ENCODE measurements at places on chromosomes 16 and 17.
A peak's percentile ranks its signal among the peaks of the same experiment; 100 is the strongest.

DNA sequence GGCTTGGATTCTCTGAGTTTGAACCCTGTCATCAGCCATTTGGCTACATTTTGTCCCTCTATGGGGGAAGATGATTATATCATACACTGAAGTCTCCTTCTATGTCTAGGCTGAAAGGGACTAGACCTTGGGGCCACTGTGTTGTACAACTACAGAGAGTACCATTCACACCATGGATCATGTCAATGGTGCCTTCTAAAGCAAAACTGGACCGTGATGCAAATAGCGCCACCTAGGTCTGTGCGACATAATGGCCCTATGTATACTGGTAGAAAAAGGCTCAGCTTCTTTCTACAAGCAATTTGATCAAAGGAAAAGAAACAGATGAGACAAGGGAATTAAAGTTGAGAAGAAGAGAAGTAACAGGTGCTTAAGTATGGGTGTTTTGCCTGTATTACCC, 100.7 kb downstream of the LYRM1 start:
- peak; percentile 30 for DNase-seq

- DNase-seq = no peak
These were observed 9.6 kb downstream of the CARHSP1 start for GRCh38 chr16:8858994-8859912.

GRCh38 chr16:58235663-58236062, 37.8 kb upstream of the CSNK2A2 start:
- DNase-seq = no peak

- DNase-seq = no peak
These were observed 6.1 kb upstream of the LHX1 start for GRCh38 chr17:36931096-36931696.

GRCh38 chr17:78960928-78961327, 18.8 kb downstream of the LGALS3BP start:
- no peak for DNase-seq

DNA sequence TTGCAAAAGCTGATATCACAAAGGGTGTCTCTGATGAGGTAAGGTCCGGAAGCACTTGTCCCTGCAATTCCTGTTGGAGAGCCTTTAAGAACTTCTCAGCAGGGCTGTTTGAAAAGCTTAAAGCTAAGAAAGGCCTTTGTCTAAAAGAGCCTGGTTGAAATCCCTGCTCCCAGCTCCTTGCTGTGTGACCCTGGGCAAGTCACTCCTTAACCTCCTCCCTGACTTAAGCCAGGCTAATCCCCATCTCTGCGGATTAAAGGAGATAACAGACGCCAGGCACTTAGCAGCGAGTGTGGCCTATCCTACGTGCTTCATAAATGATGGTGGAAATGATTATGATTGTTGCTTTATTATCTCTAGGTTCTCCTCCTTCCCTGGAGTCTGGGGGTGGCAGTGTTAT, 368.0 kb upstream of the RBFOX1 start:
- DNase-seq = no peak

DNA sequence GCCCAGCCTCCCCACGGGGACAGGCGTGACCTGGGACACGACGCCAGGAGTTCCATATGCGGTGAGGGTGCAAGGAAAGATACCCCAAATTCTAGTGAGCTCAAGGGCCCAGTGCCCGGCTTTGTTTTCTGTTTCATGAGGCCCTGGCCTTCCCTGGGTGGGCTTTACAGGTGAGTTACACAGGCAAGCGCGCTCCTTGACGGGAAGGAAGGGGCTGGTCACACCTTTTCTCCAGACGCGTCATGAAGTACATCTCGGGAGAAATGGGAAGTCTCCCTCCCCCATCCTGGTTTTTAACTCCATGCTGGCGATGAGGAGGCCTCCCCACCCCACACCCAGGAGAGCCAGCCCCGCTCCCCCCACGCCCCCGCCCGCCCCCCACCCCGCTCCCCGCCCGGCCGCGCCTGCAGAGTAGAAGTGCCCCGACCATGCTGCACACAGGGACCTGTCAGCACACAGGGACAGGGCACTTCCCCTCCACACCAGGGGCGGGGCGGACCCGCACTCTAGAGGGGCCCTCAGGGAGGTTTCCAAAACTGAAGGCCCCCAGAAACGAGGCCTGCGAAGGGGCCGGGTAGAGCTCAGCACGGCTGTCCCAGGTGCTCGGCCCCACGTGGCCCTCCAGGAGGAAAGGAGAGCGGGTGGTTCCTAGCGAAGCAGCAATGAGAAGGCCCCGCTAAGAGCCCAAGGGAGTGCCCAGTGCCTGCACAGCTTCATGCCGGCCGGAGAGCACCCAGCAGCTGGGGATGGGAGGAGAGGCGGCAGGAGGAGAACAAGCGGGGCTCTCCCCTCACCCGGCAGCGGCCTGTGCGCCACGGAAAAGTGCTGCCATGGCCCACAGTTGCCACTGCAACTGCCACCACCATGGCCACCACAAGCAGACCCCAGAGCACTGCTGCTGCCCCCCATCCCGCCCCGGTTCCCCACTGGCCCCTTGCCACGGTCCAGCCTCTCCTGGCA, 7.7 kb downstream of the CYB561 start:
- no peak for DNase-seq

DNA sequence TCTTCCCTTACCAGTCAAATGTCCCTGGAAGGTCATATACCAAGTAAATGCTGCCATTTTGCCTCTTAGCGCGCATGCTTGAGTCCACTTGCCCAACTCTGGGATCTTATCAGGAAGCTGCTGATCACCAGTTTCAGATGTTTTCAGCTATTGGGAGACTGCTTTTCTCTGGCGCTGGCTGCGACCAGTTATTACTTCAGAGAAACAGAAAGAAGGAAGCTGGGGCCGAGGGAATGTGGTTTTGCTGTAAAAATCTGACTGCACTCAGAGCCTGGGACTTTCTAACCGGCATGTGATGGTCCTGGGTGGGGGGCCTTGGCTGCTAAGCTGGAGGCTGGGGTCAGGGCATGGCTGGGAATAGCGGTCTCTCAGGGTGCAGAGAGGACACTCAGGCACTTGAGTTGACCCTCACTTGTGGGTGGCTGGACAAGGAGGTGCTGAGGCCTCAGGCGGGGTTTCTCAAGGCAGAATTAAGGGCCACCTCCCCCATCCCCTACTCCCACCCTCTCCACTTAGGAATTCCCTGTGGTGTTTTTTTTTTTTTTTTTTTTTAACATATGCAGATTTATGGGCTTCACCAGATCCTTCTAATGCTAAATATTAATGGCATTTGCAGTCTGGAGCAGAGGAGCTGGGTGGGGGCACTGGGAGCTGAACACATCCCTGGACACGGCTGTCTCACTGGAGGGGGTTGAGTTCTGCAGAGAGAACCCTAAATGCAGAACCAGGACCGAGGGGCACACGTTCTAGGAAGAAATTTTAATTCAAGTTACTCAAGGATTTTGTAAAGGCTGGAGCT, 145.8 kb downstream of the CYLD start:
- no peak for DNase-seq

- no peak for DNase-seq
These were observed 256.7 kb downstream of the CBLN1 start for GRCh38 chr16:49024896-49025295.

GRCh38 chr16:57985204-57986181, 14.6 kb upstream of the CNGB1 start:
- no peak for DNase-seq

GRCh38 chr16:84284154-84284722, 10.4 kb upstream of the WFDC1 start:
- no peak for DNase-seq

DNA sequence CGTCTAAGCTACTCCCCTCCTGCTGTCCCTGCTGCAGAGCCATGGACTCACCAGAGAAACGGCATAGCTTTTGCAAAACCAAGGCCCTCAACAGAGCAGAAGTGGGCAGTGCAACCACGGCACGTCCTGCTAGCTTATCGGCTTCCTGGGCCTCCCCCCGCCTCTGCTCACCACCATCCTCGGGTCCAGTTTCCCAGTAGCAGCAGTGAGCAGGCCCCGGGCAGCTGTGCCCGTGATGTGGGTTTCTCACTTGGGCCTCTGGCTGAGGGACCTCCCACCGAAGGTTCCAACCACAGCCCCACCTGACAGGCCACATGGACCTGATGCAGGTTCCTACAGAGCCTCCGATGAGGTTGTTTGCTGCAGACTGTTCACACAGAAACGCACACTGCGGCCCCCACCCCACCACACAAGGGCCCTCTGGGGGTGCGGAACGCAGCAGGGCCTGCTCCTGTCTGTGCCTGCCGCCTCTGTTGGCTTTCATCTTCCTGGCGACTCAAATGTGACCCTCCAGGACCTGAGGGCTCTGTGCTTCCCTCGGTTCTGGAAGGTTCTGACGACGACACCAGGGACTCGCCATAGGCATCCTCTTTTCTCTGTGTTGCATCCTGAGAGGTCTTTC, 24.8 kb downstream of the PDIA2 start:
- no peak for DNase-seq

- no peak for DNase-seq
These were observed 137.6 kb downstream of the RBFOX3 start for GRCh38 chr17:79473111-79473875.

- peak; percentile 31 for DNase-seq
These were observed 62.5 kb downstream of the XPO6 start for GRCh38 chr16:28149011-28149888.

GRCh38 chr17:66300956-66301355, 1.5 kb upstream of the PRKCA start:
- no peak for DNase-seq

DNA sequence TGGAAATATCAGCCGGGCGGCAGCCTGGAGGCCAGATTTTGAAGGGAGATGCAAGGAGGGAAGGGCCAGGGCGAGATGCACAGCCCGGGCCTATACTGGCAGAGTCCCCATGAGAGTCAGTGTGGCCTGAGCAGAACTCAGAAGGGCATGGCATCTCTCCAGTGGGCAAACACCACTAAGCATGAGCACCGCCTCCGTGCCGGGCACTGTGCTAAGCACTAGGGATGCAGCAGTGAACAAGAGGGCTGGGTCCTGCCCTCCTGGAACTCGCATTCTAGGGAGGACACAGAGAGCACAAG, 33.5 kb downstream of the TK2 start:
- no peak for DNase-seq

- DNase-seq = peak; percentile 39
These were observed 471.6 kb downstream of the SOX9 start for GRCh38 chr17:72592242-72592966.

DNA sequence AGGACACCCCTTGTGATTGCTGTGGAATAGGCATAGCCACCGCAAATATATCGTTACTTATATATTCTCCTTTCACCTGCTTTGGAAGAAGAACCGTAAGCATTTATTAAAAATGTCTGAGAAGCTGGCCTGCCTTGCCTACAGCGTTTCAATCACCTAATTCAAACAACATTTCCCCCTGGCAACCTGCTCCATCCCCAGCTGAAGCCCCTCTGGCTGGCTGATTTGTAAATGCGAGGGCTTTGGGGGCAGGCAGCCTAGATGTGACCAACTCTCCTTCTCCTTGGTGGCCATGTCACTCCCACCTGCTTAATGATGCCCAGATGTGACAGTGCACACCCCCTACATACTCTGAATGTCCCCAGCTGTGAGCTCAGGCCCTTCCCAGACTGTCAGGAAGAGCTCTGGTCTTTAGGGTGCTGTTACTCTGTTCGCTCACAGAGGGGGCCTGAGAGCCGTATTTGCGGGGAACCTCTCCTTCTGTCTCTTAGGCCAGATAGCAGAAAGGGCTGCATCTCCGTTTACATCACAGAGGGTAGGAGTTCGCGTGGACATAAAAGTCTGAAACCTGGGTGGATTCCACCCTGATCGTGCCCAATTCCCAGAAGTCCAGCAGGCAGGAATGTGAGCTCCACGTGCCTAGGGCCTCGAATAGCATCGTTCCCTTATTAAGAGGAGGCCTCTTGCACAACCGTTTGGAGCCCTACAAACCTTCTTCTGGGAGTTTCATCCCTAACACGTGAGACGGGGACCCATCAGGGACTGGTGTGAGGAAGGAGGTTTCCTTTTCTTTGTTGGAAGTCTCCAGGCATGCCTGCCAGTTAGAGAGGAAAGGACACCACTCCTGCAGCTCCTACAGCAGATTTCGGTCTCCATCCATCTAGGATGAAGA, 2.4 kb upstream of the SDK2 start:
- DNase-seq = no peak

DNA sequence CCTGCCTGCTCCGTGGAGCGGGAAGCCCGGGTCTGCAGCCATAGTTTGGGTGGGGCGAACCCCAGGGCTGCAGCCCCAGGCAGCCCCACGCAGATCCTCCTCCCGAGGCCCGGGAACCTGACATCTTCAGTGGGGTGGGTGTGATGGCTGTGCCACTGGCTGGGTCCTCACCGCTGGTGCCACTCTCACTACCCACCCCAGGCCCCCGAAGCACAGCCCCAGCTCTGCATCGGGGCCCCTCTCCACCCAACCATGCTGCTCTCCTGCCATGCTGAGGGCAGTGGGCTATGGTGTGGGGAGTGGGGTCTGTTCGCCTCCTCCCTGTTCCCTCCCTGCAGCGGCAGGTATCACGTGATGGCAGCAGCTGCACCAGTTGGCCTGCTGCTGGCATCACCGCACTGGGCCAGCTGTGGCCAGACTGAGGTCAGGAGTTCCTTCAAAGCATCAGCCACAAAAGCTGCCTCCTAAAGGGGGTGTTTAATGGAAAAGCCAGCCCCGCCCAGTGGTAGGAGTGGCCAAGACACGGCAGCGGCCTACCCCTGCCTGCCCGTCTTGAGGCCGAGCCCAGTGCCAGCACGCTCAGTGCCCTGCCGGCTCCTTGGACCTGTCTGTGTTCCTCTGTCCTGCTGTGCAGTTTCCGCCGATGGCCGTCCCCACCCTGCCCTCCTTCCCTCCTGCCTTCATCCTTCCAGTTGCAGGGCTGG, 10.8 kb downstream of the KCTD5 start:
- DNase-seq = no peak

GRCh38 chr17:7173687-7174602, 5.2 kb downstream of the ASGR1 start:
- DNase-seq = peak; percentile 39

Measured in KBM-7 (cell line).